KBM-7 (cell line): ENCODE measurements at places on chromosomes 7 and 10.

GRCh38 chr10:329361-330099 lies 194.3 kb downstream of the ZMYND11 start:
- DNase-seq = peak; percentile 89

DNA sequence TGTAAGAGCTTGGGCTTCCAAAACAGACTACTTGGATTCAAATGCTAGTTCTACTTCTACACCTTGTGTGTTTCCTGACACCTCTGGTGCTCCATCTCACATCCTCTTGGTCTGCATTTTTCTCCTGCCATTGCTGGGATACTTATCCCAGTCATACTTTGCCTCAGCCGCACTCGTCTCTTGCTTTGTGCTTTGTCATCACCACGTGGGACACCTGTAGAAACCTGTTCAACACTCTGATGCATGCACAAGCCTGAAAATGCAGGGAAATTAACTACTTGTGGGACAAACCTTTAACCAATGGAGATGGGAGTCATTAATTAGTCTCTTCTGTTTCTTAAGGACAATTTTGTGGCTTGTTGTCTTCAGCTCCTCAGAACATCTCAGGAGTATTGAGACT lies 94.2 kb upstream of the PHYHIPL start:
- DNase-seq = no peak

DNA sequence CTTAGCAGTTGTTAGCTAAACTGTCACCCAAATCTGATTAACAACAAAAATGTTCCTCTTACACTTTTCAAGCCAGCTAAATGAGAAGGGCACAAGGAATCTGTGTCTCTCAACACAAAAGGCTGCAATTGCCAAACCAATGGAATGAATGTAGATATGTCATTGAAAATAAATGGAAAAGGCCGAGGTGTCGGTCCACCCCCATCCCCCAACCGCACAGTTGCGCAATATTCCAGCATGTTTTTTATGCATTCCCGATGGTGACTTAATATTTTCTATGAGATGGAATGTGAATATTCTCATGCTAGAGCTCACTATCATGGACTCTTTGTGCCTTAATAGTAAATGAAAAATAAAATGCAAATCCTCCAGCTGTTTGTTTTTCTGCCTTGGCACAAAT lies 181.6 kb upstream of the LRGUK start:
- no peak for DNase-seq

GRCh38 chr7:53111031-53111430 lies 75.6 kb downstream of the POM121L12 start:
- no peak for DNase-seq

DNA sequence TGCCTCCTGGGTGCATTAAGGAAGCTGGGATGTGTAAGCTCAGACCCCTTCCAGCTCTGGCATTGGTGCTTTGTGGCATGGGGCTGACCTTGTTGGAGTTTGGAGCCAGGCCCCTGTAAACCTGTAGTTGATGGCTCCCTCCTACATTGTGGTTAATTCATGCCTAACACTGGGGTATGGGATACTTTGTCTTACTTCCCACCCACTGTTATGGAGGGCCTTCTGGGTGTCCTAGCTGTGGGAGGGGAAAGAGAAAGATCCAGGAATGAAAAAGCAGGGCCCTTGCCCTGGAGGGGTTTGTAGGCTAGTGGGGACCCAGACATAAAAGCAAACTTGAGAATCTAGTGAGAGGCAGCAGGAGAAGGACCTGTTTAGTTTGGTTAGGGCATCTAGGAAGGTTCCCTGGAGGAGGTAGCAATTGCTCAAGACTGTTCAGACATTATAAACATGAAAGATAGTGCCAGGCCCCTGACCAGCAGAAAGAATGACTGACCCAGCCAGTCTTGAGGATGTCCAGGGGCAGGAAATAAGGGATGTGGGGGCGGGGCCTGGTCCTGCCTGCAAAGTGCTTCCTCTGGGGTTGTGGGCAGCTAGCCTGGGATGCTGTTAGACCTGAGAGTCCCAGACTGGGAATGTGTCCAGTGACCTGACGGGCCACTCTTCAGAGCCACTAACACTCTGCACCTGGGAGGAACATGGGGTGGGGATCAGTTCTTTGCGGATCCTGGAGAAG lies 6.6 kb downstream of the ADAMTS14 start:
- DNase-seq = no peak

DNA sequence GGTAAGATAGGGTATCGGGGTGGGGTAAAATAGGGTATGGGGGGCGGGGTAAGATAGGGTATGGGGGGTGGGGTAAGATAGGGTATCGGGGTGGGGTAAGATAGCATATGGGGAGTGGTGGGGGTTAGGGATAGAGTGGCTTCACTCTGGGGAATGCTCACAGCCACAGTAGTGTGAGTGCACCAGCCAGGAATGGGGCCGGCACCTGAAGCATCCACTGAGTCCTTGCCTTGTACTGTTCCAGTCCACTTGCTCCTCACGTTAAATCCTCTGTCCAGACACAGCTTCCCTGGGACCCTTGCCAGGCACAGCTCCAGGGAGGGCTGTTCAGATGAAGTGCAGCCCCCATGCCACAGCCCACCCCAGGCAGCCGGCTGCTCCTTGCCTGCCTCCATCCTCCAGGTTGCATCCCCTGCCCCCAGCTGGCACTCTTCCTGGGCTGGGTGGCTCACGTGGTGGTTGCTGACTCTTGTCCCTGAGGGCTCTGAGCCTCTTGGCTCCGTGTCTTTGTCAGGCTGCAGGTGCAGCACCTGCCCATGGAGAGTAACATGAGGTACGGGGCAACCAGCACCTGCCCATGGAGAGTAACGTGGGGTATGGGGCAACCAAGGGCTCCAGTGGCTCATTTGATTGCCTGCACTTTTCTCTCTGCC lies 268.4 kb downstream of the TCERG1L start:
- DNase-seq = no peak

- DNase-seq = peak; percentile 57
Measured at GRCh38 chr10:32957341-32958084, 517 bp downstream of the ITGB1 start.

- no peak for DNase-seq
Measured at GRCh38 chr10:122499491-122499941, 38.2 kb downstream of the HTRA1 start.

DNA sequence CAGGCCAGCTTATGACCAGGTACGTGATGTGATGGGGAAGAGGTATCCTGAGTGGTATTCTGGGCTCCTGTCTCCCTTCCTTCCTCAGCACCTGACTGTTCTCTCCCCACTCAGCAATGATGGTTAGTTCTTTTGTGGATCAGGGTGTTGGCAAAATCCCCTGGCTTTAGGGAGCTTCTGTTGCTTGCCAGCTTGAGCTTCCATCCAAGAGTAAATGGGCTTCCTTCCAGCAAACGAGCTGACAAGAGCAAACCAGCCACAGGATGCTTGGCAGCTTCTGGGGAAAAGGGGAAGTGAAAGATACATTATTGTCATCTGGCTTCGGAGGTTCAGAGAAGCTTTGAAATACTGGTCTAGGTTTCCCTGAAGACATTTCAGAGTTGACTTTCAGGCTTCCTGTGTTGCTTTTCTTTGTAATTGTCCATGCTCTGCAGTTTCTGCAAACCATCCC lies 5.2 kb downstream of the DUSP5 start:
- peak; percentile 91 for DNase-seq

DNA sequence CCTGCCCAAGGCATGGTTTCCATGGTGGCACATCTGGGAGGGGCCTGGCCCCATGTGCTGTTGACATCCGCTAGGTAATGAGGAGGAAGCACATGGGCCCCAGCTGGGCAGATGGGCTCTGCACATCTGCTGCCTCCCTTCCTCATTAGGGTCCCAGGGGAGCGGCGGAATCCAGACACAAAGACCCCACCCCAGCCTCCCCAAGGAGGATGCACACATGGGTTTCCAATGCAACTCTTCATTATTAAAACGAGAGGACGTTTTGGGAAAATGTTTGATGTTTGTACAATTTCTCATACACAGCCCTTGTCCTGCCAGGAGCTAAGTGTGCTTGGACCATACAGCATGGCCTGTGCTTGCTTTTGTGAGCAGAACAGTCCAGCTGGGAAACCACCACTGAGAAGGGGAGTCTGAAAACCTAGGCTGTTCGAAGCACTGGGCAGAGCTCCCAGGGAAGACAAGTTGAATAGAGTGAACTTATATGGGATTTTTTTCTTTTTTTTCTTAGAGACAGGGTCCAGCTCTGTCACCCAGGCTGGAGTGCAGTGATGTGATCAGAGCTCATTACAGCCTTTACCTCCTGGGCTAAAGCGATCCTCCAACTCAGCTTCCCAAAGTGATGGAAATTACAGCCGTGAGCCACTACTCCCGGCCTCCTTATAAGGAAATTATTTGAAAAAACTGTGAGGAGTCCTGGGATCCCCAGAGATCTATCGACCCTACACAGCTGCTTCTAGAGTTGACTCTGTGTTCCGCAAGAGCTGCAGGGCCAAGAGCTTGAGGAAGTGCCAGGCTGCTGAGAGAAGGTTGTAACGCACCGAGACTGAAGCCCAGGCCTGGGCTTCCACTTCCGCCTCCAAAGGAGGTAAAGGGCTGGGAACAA lies 23.4 kb downstream of the FAM107B start:
- DNase-seq = no peak

DNA sequence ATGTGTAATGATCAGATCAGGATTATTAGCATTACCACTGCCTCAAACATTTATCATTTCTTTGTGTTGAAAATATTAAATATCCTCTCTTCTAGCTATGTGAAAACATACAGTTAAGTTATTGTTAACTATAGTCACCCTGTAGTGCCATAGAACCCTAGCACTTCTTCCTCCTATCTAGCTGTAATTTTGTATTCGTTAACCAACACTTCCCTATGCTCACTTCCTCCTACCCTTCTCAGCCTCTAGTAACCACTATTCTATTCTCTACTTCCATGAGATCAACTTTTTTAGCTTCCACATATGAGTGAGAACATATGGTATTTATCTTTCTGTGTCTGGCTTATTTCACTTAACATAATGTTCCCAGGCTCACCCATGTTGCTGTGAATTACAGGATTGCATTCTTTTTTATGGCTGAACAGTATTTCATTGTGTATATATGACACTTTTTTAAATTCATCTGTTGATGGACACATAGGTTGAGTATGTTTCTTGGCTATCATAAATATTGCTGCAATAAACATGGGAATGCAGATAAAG lies 132.7 kb upstream of the RHOBTB1 start:
- DNase-seq = peak; percentile 9

DNA sequence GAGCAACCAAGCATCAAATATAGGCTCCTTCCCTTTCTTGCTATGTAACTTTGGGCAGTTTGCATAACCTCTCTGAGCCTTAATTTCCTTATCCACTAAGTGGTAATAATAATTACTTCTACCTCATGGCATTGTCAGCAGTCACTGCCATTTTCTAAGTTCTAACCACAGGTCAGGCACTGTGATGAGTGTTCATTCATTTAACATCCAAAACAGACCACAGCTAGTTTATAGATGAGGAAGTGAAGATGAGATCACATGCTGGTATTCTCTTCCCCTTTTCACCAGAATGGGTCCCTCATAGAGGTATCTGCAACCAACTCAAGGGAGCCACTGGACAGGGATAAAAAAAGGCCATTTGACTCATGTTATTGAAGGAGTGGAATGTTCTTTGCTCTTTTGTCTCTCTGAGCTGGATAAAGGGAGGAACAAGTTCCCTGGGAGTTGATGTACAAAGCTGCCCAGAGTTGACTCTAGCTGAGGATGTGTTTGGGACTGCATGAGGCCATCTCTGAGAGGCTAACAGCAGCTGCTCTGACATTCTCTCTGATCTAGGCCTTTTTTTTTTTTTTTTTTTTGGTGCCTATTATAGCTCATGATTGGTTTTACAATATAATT lies 65.0 kb downstream of the DNAJC12 start:
- peak; percentile 88 for DNase-seq

- no peak for DNase-seq
Measured at GRCh38 chr7:151704960-151705635, 171.8 kb downstream of the PRKAG2 start.

DNA sequence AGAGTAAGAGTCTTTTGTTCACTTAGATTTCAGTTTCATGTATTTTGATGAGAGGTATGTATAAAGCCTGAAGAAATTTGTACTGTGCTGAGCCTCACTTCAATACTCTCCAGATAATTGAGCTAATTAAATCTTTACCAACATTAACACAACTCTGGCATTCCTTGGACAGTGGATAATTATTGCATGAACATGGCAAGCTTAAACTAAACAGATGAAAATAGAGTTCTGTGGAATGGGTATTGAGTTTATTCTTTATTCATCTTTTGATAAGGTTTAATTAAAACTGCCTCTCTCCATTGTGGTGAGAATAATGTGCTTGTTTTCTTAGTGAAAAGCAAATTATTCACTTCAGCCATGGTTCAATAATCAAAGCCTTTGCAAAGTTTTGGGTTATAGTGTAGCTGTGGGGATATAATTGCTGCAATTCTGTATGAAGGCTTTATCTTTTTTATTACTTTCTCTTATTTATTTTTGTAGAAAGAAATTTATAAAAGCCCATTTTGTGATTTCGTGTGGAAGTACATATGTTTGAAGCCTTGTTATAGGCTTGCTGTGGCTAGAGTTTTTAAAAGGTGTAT lies 126.4 kb upstream of the FZD1 start:
- DNase-seq = no peak

DNA sequence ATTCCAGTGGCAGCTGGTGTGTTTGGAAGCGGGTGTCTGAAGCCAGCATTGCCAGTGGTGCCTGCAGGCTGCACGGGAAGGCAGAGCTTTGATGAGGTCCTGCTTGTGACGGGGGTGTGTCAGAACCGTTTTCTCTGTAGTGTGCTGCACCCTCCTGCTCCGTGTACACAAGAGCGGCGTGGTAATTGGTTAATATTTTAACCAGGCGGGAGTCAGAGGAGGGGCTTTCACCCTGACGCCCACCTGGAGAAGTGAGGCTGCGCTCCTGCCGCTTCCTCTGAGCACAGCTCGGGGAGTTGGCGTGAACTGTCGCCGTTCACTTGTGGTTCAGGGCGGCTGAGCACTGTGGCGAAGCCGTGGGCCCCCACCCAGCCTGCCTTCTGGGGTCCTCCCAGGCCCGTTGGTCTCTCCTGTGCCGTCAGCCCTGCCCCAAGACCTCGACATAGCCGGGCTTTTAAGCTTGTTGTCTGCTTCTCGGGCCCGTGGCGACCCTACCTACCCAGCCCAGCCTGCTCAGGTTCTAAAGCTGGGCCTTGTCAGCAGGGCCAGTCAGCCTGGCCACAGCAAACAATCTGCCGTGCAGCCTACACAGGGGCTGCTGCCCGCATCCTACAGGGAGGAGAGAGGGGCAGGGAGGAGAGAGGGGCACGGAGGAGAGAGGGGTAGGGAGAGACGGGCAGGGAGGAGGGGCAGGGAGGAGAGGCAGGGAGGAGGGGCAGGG lies 11.6 kb downstream of the NKX6-2 start:
- DNase-seq = no peak

DNA sequence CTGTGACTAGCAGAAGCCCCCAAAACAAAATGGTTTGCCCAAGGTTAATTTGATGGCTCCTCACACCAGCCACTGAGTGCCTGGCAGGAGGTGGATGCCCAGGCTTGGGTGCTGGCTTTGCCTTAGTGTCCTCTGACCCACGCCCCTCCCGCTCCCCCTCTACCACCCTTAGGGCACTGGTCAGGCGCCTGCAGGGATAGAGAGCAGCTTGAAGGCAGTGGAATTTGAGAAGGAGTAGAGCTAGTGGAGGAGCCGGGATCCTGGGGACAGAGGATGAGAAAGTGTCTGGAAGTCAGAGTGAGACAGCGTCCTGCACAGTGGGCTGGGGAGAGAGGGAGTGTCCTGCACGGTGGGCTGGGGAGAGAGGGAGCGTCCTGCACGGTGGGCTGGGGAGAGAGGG lies 139.4 kb downstream of the DNAJB6 start:
- no peak for DNase-seq

- no peak for DNase-seq
Measured at GRCh38 chr10:96959733-96960132, 127.6 kb downstream of the LCOR start.
